ENCODE measurements at places on chromosomes 2 and 18.

DNA sequence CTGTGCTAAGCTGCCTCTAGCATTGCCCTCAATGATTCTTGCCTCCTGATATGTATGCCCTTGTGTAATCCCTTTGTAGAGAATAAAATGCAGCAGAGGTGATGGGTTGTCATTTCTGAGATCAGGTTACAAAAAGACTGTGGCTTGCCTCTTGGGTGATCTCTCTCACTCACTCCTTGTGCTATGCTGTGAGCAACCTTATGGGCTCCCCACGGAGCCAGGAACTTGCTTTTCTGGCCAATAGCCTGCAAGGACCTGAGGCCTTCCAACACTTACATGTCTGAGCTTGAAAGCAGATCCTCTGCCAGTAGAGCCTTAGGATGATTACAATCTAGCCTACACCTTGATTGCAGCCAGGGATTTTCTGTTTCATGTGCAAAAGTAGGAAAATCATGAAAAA, 123.1 kb upstream of the XIRP2 start:
- DNase-seq, result no peak

GRCh38 chr18:76593843-76594242, 98.8 kb upstream of the ZNF516 start:
- DNase-seq, result no peak

DNA sequence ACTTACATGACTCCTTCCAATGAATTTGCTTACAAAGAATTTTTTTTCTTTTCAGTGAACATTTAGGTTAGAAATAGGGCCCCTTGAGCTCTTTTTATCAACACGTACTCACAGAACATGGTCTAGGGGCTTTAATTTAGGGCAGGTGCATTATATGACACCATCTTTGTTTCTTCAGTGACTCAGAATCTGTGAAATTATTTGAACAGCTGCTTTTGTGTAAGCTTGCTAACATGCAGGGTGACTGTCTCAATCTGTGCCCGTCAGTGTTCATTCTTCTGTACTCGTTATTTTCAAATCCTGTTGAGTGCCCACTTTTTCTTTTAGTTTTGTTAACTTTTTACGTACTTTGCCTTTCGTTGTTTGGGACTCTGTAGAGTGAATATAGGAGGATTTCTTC, 52.8 kb upstream of the CABYR start:
- DNase-seq, result no peak

- no peak for DNase-seq
These were observed 466.8 kb upstream of the ZEB2 start for GRCh38 chr2:144986691-144987090.

DNA sequence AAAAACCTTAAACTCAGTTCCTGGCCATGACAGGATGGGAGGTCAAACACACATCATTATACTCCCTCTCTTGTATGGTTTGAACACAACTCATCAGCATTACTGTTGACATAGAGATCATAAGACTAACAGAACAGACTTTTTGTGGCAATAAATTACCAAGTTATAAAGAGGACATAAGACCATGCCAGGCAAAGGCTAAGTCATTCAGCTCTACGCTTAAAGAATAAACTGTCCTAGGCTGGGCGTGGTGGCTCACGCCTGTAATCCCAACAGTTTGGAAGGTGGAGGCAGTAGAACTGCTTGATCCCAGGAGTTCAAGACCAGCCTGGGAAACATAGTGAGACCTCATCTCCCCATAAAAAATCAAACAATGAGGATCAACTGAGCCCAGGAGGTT, 16.4 kb downstream of the NLRC4 start:
- DNase-seq, result no peak

- no peak for DNase-seq
These were observed 12.9 kb upstream of the TEX51 start for GRCh38 chr2:126885751-126886210.

- no peak for DNase-seq
These were observed 56.9 kb downstream of the HNMT start for GRCh38 chr2:138021154-138021553.

DNA sequence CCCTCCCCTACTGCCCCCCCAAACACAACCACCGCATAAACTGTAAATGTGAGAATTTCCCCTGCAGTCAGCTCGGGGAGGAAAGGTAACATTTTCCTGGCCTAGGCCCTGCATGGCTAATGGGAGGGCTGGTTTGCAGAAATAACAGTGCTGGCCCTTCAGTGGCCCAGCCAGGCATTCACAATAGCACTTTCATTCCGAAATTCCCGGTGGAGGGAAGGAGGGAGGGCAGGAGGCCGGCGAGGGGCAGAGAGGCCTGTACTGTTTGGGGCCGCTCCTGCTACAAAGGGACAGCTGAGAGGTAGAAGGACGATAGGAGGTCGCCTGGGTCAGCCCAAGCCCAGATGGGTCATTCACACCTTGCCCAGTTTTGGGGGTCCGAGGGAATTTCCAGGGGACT, 11.3 kb downstream of the CYP26B1 start:
- no peak for DNase-seq

DNA sequence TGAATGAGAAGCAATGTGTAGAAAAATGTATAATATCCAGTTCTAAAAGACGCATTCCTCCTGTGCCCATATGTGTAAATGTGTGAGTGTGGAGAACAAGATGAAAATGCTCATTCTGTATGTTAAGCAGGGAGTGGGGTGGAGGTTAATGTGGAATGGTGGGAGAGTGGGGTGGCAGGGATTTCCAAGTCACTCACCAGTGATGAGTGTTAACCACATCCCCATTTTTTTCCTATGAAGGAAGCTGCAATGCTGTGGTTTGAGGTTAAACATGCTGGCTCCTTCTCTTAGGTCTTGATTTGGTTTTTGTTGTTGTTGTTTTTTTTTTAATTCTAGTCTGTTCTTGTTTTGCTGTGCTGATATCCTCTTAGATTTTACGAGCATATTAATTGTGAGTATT, 169.4 kb downstream of the NEDD4L start:
- no peak for DNase-seq

DNA sequence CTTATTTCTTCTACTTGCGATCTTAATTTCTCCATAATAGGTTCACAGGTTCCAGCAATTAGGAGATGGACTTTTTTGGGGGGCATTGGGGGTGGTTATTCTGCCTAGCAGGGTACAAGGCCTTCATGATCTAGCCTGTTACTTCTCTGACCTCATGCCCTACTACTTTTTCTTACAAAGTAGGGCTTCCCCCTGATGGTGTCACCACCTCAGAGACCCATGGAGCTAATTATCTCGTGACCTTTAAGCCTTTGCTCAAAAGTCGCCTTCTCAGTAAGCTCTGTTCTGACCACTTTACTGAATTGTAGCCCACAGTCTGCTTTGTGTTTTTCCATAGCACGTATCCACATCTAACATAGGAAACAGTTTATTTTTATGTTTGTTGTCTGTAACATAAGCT, 458.0 kb downstream of the PARD3B start:
- DNase-seq, result no peak

GRCh38 chr2:96400049-96401000, 64.8 kb downstream of the NCAPH start:
- no peak for DNase-seq

GRCh38 chr2:229160984-229161383, 110.1 kb downstream of the PID1 start:
- no peak for DNase-seq

GRCh38 chr2:84947010-84947593, 23.9 kb upstream of the KCMF1 start:
- DNase-seq, result no peak

DNA sequence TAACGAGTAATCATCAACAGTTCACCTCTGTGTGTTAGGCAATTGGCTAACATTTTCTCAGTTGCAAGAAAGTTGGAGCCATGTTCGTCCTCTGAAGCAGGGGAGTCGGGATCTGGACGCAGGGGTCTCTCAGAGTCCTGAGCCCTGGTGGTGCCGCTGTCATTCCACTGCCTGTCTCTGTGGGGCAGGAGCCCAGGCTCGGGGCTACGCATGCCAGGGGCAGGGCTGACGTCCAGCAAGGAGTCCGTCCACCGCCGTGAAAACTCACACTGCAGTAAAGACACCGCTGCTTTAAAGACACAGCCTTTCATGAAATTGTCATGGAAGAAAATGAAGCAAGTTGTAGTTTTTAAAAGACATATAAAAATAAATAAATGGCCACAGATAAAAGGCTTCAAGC, 571.1 kb upstream of the SOX11 start:
- DNase-seq, result no peak

GRCh38 chr2:168895771-168896170, 5.3 kb upstream of the G6PC2 start:
- no peak for DNase-seq

- no peak for DNase-seq
These were observed 15.4 kb downstream of the UXS1 start for GRCh38 chr2:106178716-106179115.

DNA sequence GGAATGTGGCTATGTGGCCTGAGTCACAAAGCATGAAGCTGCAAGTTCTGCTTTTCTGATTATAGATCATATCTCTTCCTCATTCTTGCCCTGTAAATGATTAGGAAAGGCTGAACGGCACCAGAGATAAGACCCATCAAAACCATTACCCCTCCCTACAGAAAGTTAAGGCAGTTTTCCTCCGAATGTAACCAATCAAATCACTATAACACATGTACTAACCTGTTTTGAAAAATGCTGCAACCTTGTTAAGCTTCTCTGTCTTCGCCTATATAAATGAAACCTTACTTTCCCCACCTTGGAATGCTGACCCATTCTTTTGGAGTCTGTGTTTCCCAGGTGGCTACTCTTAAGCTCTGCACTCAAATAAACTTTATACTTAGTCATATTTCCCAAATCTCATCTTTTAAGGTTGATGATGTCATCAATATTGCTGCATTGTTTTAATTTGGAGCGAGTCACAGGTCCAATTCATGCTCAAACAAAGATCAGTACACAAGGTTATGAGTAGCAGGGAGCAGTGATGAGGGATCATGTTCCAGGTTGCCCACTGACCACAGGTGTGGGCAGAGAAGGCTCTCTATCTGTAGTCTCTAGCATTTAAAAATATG, 662.3 kb downstream of the IRS1 start:
- no peak for DNase-seq

DNA sequence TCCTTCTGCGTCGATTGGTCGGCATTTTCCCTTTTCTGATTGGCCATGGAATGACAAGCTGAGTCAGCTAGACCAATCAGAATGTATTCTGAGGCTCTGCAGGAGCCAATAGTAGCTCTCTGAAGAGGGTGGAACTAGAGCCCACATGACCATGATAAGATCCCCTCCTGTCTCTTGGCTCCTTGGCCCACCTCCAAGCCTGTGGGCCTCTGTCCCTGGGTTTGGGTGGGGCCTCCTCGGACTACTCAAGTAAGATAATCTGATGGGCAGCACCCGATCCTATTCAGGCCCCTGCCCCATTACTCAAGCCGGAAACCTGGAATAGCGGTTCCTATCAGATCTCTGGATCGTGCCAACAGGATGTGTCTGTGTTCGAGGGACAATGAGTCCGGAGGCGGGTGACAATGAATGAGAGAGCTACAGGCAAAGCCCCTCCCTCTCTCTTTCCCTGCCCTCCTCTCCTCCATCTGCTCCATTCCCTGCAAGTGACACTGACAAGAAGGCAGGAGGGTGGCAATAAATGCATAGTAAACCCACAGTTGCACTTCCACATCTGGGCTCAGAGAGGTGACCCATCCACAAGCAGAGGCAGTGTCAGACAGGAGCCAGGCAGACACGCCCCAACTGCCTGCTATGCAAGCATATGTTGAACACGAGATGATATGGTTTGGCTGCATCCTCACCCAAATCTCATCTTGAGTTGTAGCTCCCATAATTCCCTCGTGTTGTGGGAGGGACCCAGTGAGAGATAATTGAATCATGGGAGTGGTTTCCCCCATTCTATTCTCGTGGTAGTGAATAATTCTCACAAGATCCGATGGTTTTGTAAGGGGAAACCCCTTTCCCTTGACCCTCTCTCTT, 114.7 kb downstream of the TNS1 start:
- DNase-seq, result no peak

DNA sequence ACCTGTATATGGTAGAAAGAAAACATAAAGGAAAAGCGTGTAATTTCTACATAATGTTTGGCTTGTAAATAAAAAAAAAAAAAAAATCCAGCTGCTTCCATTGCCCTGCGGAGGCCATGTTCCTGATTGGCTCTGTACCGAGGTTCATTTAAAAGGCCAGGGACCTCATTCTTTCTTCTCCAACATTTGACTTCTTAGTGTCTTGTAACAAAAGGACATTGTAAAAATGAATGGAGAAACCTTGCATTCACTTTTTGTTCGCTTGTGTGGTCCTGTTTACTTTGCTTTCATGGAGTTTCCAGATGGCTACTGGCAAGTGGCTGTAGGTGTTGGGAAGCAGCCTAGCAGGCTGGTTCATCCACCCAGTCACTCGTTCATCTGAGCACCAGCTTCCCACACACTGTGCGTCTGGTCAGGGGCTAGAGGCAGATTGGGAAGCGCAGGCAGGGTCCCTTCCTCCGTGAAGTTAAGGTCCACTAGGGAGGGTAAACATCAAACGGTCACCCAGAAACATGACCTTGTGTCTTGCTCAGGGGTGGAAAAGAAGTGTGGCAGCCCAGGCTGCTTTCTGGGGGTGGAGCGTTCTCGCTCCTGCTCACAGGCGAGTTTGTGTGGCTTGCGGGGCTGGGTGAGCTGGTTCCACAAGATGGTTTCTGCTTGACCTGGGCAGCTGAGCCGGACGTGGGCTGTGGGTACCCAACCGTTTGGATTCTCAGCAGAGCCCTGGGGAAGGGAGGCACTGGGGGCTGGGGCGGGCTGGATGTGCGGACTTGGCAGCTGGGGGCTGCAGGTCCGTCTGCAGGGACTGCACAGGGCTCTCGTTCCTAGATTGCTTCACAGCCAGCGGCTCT, 260.7 kb downstream of the AGAP1 start:
- no peak for DNase-seq

GRCh38 chr2:189155795-189156194, 23.8 kb downstream of the COL5A2 start:
- DNase-seq, result no peak

GRCh38 chr2:941871-942270, 8.8 kb upstream of the SNTG2 start:
- DNase-seq, result no peak

DNA sequence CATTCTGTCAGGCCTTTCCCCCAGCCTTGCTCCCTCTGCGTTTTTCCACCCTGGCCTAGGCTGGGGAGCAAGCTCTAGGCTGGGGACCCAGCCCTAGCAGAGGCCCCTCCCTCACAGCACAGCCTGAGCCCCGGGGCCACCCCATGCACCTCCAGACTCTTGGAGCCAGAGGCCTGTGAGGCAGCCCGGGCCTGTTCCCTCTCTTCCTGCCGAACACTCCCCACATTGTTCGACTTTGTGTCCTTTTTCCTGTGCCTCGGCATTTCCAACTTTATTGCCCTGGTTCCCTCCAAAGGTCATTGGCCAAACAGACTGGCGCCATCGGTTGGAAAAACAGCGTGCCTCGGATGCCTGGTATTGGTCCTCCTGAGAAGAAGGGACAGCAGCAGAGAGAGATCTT, 79.7 kb downstream of the HS1BP3 start:
- no peak for DNase-seq

DNA sequence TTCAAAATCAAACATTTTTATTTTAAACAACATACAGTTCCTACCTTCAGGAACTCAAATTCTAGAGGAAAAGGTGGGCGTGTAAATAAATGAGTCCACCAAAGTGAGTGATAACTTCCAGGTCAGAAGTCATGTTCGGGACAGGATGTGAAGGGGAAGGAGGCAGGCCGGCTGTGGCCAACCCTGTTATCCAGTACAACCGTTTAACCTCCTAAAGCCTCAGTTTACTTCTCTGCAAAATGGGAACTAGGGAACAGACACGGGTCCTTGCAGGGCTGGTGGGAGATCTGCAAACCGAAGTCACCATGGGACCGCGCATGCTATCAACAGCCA, 373 bp downstream of the EIPR1 start:
- DNase-seq, result no peak

GRCh38 chr18:23302851-23303527, 150.1 kb upstream of the RIOK3 start:
- DNase-seq, result no peak

- DNase-seq, result no peak
These were observed 281.5 kb downstream of the ICOS start for GRCh38 chr2:204218040-204218439.

All from stimulated activated CD4-positive, alpha-beta T cell treated with anti-CD3 and anti-CD28 coated beads, TNF-alpha, amount 100 ng/mL, for 1 hour (primary cell).